ENCODE measurements at places on chromosomes 12 and 14. TPM values are rescaled to one million over a fixed set of nuclear protein-coding genes. Genes with fewer than 3 reads are reported as not detected.

The SIX1 gene
- total RNA-seq: 18.0 TPM

The APOF gene
- not detected for total RNA-seq

The CNTN1 gene
- 47.3 TPM for total RNA-seq

The SLC25A47 gene
- not detected for total RNA-seq

The MLXIP gene
- 34.2 TPM for total RNA-seq

The CCDC177 gene
- total RNA-seq: not detected

The KCNC2 gene
- 2.2 TPM for total RNA-seq

The COCH gene
- 2.3 TPM for total RNA-seq

The MFAP5 gene
- total RNA-seq: 42.2 TPM

The CABP1 gene
- 1.9 TPM for total RNA-seq

The HCAR1 gene
- 3.7 TPM for total RNA-seq

The MSI1 gene
- total RNA-seq: 4.8 TPM

The FGF6 gene
- 1.3 TPM for total RNA-seq

The ENDOU gene
- total RNA-seq: not detected

Measured in metanephros (tissue), 2 donors.